ENCODE measurements at places on chromosomes 3 and 15.

DNA sequence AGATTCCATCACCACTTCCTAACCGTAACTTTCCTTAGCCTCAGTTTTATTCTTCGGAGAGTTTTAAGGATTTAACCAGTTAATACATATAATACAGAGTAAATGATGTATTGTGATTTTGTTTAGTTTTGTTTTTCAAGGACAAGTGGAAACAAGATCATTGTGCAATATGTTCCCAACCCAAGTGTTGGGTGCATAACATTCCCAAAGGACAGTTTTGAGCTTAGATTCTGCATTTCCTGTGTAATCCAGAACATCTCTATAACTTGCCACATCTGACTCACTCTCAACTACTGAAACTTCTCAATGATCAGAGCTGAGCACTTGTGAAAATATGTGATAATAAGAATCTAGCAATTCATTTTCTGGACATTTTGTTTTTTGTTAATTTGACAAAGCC, 466.1 kb upstream of the PPP2R3A start:
- DNase-seq: no peak

- peak; percentile 47 for DNase-seq
Measured at GRCh38 chr3:194137506-194138474, 1.8 kb downstream of the HES1 start.

GRCh38 chr15:78751602-78751979, 59.7 kb downstream of the ADAMTS7 start:
- no peak for DNase-seq

GRCh38 chr3:149547954-149548668, 73.6 kb downstream of the TM4SF4 start:
- no peak for DNase-seq

GRCh38 chr3:122023335-122023910, 1.4 kb upstream of the ILDR1 start:
- no peak for DNase-seq

DNA sequence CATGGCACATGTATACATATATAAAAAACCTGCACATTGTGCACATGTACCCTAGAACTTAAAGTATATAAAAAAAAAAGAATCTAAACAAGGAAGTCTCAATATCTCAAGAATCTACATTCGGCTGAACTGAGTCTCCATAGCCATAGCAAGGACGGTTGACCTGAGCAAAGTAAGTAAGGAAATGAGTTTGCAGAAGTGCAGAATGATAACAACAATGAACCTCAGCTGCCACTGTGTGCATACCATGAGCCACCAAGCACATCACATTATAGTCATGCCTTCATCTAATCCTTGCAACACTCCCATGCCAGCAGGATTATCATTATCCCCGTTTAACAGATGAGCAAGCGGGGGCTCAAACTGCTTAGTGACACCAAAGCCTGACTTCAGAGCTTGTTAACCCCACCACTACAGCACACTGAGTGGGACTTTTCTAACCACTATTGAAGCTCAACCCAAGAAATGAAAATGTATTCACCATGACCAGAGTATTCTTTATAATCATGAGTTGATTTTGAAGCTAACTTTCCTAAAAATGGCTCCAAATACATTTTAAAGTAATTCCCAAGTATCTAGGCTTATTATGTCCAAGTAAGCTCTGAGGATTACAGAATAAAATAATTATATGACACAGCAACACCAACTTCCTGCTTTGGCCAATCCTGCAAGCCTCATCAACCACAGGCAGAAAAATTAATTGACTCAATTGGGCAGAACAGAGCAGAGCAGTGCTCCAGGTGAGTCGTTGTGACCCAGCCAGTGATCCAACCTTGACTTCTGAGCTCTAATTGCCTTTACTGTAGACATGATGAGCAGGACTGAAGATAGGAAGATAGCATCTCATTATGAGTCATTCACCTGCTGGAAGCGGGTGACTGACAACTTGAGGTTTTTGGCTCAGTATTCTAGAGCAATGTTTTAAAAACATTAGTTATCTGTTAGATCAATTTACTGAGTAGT, 47.3 kb upstream of the IL12A start:
- DNase-seq: no peak

DNA sequence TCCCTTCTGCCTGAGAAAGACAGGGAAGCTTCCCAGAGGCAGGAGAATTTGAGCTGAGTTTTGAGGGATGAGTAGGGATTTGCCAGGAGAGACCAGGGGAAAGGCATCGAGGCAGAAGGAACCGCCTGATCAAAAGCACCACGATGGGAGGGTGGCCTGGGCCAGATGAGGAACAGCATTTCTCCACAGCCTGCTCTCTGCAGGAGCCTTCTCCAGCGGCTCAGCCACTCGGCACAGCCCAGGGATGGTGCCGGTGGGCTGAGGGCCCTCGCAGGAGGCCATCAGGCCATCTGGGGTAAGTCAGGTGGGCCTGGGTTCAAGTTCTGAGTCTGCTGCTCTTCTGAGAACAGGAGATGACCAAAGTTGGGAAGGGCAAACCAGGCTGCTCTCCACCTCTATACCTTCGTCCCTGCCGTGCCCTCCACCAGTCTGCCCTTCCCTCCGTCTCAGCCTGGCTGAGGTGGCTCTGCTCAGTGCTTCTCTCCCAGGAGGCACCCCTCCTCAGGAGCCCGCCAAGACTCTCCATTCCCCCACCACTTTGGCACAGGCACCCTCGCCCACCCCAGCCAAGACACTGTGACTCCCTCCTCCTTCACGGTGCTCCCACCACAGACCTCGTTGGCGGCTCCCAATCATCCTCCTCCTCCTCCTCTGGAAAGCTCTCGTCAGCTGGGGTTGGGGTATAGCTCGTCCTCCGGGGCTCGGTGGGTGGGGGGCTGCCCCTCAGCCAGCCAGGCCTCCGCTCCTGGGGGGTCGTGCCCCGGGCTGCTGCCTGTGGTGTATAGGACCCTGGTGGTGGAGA, 34.9 kb downstream of the GRIP2 start:
- DNase-seq: no peak

Measured in CD4-positive, alpha-beta T cell treated with Interleukin-12 subunit alpha and Interleukin-12 subunit beta, for 1 hour (primary cell).